Dermis microvascular lymphatic vessel endothelial cell (primary cell): ENCODE measurements at places on chromosomes 16 and 17. TPM values are rescaled to one million over a fixed set of nuclear protein-coding genes. Genes with fewer than 3 reads are reported as not detected.

Gene SMPD3
- under 0.01 TPM in 2 replicates for total RNA-seq

Gene PRSS27
- 0.13 and 0.25 TPM in 2 replicates for total RNA-seq

Gene CHST6
- 0.64 and 1.0 TPM in 2 replicates for total RNA-seq

Gene PTGES3L
- 0.13 TPM in 2 replicates for total RNA-seq

Gene TBC1D3I
- total RNA-seq = under 0.01 TPM in 1 of 2 replicates, not detected in the other

Gene HIRIP3
- total RNA-seq = 4.4 and 5.6 TPM in 2 replicates

Gene TPSD1
- not detected in 2 replicates for total RNA-seq

Gene KRTAP4-1
- total RNA-seq = not detected in 2 replicates

Gene PSMB3
- 379 and 507 TPM in 2 replicates for total RNA-seq

Gene SLFN12
- 36.1 and 42.9 TPM in 2 replicates for total RNA-seq

- no peak for DNase-seq
Observed at GRCh38 chr16:75002474-75002873, 3.6 kb downstream of the ZNRF1 start.

- DNase-seq = peak; percentile 89
Observed at GRCh38 chr17:81153340-81153803, 11.9 kb upstream of the PVALEF start.

GRCh38 chr17:10657879-10658278 lies 770 bp upstream of the MYH3 start:
- DNase-seq = no peak

GRCh38 chr16:69396187-69397061 lies 10.6 kb upstream of the TERF2 start:
- DNase-seq = peak; percentile 93

- DNase-seq = no peak
Observed at GRCh38 chr16:8622315-8622656, 788 bp downstream of the METTL22 start.

GRCh38 chr16:918068-918467 lies 52.7 kb downstream of the LMF1 start:
- no peak for DNase-seq

GRCh38 chr16:15950161-15950854 lies 892 bp downstream of the ABCC1 start:
- DNase-seq = peak; percentile 45

- DNase-seq = no peak
Observed at GRCh38 chr17:74414510-74414909, 17.4 kb upstream of the GPRC5C start.

- no peak for DNase-seq
Observed at GRCh38 chr16:86170720-86171119, 271.8 kb downstream of the IRF8 start.

DNA sequence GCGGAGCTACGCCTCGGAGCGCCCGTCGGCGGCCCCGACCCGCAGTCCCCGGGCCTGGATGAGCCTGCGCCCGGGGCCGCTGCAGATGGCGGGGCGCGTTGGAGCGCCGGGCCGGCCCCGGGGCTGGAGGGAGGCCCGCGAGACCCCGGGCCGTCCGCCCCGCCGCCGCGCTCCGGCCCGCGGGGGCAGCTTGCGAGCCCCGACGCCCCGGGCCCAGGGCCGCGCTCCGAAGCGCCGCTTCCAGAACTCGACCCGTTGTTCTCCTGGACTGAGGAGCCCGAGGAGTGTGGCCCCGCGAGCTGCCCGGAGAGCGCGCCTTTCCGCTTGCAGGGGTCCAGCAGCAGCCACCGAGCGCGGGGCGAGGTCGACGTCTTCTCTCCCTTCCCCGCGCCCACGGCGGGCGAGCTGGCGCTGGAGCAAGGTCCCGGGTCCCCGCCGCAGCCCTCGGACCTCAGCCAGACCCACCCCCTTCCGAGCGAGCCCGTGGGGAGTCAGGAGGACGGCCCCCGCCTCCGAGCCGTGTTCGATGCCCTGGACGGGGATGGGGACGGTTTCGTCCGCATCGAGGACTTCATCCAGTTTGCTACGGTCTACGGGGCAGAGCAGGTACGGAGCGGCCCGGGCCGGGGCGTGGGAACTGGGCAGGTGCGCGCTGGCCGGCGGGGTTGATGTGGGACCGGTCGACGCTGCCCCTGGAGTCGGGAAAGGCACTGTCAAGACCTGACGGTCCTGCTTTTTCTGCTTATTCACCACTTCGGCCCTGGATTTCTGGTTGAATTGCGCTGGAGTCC lies 861 bp downstream of the RAB11FIP3 start:
- no peak for DNase-seq

GRCh38 chr17:17783116-17783824 lies 53.5 kb downstream of the SREBF1 start:
- peak; percentile 34 for DNase-seq

- DNase-seq = no peak
Observed at GRCh38 chr16:4283441-4283840, 10.6 kb upstream of the TFAP4 start.

- no peak for DNase-seq
Observed at GRCh38 chr16:82649766-82650165, 23.0 kb downstream of the CDH13 start.
